ENCODE measurements at places on chromosomes 5 and 9. TPM values are rescaled to one million over a fixed set of nuclear protein-coding genes. Genes with fewer than 3 reads are reported as not detected.

FSTL4 gene
- polyA plus RNA-seq = 0.74 TPM

FRMPD1 gene
- 1.2 TPM for polyA plus RNA-seq

RLN2 gene
- polyA plus RNA-seq = 0.70 TPM

IFNA13 gene
- polyA plus RNA-seq = not detected

ZBED3 gene
- 29.8 TPM for polyA plus RNA-seq

CTSV gene
- polyA plus RNA-seq = 98.8 TPM

ZNF484 gene
- 2.3 TPM for polyA plus RNA-seq

TMEFF1 gene
- 5.9 TPM for polyA plus RNA-seq

OR1Q1 gene
- not detected for polyA plus RNA-seq

FOXD4 gene
- 0.24 TPM for polyA plus RNA-seq

GARIN3 gene
- polyA plus RNA-seq = not detected

C7 gene
- polyA plus RNA-seq = 7.7 TPM

SSNA1 gene
- polyA plus RNA-seq = 128 TPM
